ENCODE measurements at places on chromosomes 12 and 14. TPM values are rescaled to one million over a fixed set of nuclear protein-coding genes. Genes with fewer than 3 reads are reported as not detected.

DNA sequence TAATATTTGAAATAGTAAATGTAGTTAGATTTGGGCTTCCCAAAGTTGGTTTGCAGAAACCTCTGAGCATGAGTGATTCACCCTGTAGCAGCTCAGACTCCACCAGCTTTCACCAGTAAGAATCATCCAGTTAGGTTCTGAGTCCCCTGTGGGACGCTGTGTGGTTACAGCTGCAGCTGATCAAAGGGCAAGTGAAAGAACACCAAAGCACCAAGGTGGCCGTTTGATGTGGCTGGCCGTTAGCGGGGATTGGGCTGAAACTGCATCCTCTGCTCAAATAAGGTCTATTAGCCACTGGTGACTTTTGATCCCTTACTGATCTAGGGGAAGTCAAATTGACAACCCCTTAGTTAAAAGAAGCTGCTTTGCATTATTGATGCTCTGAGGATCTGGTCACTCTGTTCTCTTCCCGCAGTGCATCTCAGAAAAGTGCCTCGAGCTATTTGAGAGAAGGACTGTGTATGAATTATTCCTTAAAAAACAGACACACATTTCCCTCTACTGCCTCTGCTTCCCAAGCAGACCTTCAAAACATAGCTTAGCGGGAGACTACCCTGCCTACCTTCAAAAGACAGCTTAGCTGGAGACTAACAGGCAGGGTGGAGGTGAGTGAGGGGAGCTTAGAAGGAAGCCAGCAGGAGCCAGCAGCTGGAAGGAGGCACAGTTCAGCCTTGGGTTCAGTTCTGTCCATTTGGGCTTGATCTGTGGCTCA is 3.7 kb downstream of the ABHD12B start:
- no peaks in the 10 kb centered on the region for H3K36me3 ChIP-seq
- H3K27me3 ChIP-seq: peaks cover 76% of the 10 kb centered on the region
- DNase-seq: no peak
- H3K4me3 ChIP-seq: no peak overlapping the region

- H3K36me3 ChIP-seq: no peaks in the 10 kb centered on the region
- no peak for DNase-seq
- H3K27ac ChIP-seq: peak overlapping the region; percentile 10
- no peak overlapping the region for H3K4me3 ChIP-seq
- H3K27me3 ChIP-seq: no peaks in the 10 kb centered on the region
Observed at GRCh38 chr12:51368640-51369517, 22.3 kb downstream of the GALNT6 start.

DNA sequence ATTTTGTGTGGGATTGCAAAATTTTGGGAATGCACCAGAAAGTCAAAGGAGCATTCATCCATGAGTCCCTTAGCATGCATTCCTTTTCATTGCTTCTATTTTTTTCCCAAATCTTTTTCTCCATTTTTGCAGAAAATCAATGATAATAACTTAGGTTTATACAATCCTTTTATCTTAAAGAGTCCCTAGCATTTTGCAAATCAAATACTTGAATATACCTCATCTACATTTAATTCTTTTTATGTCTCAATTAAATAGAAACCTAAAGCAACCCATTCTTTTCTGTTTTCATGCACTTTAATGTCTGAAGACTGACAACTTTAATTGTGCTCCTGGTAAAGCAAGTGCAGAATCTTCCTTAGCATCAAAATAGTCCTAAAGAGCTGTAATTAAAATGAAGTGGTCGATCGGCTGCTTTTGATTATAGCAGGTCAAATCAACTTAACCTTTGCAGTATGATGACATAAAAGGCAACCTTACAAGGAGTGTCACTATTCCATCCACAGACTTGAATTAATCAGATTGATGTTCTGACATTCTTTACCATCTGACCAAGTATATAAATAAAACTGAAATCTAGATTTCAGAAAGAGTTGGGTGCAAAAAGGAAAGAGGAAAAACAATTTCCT is 168.4 kb downstream of the ALG10B start:
- no peak for DNase-seq
- no peak overlapping the region for H3K27ac ChIP-seq
- no peaks in the 10 kb centered on the region for H3K27me3 ChIP-seq
- H3K4me3 ChIP-seq: no peak overlapping the region
- peaks cover 16% of the 10 kb centered on the region for H3K4me1 ChIP-seq

SYNDIG1L gene
- 0.34 TPM for total RNA-seq

GRCh38 chr12:12976366-12976765 is 23.7 kb downstream of the HEBP1 start:
- H3K27ac ChIP-seq: no peak overlapping the region
- peaks cover 51% of the 10 kb centered on the region for H3K36me3 ChIP-seq
- no peaks in the 10 kb centered on the region for H3K4me1 ChIP-seq
- no peak overlapping the region for H3K4me3 ChIP-seq

FAM90A1 gene
- not detected for total RNA-seq

GRCh38 chr12:65803251-65803650 is 21.0 kb upstream of the HMGA2 start:
- no peak for DNase-seq
- H3K27me3 ChIP-seq: no peaks in the 10 kb centered on the region
- no peak overlapping the region for H3K27ac ChIP-seq
- H3K4me3 ChIP-seq: no peak overlapping the region

GRCh38 chr12:77324416-77324762 is 259.0 kb upstream of the E2F7 start:
- no peaks in the 10 kb centered on the region for H3K36me3 ChIP-seq
- H3K27me3 ChIP-seq: peaks cover 46% of the 10 kb centered on the region
- H3K4me1 ChIP-seq: peaks cover 9% of the 10 kb centered on the region
- H3K27ac ChIP-seq: peak overlapping the region; percentile 61
- DNase-seq: no peak
- peak overlapping the region; percentile 69 for H3K4me3 ChIP-seq

PIP4K2C gene
- 38.4 TPM for total RNA-seq

- peak overlapping the region; percentile 91 for H3K4me3 ChIP-seq
- peak overlapping the region; percentile 100 for H3K27ac ChIP-seq
- no peaks in the 10 kb centered on the region for H3K36me3 ChIP-seq
- peaks cover 41% of the 10 kb centered on the region for H3K4me1 ChIP-seq
- no peaks in the 10 kb centered on the region for H3K27me3 ChIP-seq
Observed at GRCh38 chr14:61695695-61696527, 598 bp downstream of the HIF1A start.

DNA sequence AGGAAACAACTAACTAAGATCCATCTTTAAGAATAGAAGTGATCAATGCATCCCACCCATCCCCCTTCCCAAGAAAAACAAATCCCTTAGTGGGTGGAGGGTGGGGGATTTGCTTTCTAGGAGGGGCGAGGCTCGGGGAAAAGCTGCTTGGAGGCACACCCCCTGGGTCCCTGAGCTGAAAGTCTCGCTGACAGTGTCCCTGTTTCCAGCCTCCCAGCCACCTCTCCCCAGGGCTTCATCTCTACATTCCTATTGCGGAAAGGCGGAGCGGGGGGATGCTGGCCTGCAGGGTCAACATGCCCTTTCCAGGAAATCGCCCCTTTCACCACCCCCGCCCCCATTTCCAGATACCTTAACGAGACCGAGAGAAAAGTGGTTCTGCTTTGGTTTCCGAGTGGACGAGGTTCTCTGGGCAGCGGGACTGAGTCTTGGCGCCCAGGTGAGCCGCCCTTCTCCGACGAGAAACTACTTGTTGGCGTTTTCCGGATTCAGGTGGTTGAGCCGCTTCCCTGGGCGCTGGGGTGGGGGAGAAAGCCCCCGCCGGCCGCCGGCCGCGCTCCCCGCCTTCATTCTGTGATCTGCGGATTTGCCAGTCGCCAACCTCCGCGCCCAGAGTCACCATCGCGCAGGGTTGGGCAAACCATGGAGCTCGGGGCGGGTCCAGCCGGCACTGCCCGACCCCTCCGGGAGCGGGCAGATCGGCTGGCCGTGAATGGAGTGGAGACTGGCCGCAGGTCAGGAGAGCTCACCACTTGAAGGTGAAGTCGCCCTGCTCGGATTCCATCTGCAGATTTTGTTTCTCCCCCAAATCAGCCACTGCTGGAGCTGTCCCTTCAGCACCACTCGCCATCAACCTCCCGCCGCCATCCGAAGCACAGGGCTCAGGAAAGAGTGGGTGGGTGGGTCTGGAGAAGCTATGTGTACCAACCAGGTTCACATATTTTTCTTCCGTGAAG is 505 bp downstream of the KCNC2 start:
- peak overlapping the region; percentile 37 for H3K4me3 ChIP-seq
- peak; percentile 71 for DNase-seq
- H3K36me3 ChIP-seq: peaks cover 3% of the 10 kb centered on the region
- peaks cover 66% of the 10 kb centered on the region for H3K27me3 ChIP-seq

DNA sequence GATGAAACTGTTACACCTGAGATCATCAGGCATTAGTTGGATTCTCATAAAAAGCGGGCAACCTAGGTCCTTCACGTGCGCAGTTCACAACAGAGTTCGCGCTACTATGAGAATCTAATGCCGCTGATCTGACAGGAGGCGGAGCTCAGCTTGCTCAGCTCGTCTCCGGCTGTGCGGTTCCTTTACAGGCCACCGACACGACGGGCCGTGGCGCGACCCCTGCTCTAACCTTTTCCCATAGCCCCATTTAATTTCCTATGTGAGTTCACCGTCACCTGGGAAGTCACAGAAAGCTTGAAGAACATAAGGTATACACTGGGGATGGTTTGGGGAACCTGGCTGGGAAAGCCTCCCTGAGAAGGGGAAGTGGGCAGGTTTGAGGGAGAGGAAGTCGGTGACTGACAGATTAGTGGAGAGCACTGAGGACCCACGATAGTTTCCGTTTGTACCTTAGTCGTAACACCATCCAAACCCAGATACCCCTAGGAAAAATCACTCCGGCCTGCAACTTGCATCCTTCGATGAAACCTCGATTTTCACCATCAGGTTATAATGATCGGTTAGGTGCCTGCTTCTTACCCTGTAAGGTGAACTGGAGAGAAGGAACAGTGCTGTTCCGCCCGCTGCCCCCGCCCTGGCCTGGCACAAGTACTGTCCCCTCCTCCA is 2.8 kb upstream of the AAAS start:
- H3K27me3 ChIP-seq: peaks cover 38% of the 10 kb centered on the region
- H3K27ac ChIP-seq: peak overlapping the region; percentile 41
- H3K4me3 ChIP-seq: peak overlapping the region; percentile 65
- peaks cover 23% of the 10 kb centered on the region for H3K4me1 ChIP-seq
- H3K36me3 ChIP-seq: peaks cover 1% of the 10 kb centered on the region
- no peak for DNase-seq

GRCh38 chr14:33309106-33309505 is 370.4 kb downstream of the NPAS3 start:
- H3K4me3 ChIP-seq: no peak overlapping the region
- no peak overlapping the region for H3K27ac ChIP-seq
- H3K36me3 ChIP-seq: no peaks in the 10 kb centered on the region
- DNase-seq: no peak

DNA sequence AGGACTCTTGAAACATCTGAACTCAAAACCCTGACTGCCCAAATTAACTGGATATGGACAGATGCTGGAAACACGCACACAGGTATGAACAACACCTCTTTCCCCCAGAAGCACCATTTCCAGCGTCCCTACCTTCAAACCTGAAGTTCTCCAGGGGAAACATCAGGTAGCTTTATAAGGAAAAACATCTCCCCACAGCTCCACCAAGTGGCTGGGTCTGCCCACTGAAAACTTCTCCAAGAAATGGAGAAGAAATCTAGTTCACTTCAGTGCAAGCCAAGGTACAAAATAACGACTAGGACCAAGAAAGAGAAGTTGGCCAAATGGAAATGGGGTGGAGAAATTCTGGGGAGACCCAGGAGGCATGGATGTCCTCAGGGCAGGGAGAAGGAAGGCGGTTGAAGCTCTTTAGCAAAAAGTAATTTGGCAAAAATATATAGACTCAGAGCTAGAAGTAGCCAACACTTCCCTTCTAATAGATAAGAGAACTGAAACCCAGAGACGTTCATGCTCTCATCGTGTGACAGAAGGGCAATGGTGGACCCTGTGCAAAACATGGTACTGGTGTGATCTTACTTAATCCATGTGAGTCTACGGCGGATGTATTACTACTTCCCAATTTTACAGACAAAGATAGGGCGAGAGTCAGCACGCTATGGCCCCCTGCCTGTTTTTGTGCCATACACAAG is 10.5 kb upstream of the NUAK1 start:
- H3K4me3 ChIP-seq: no peak overlapping the region
- H3K27ac ChIP-seq: no peak overlapping the region

DNA sequence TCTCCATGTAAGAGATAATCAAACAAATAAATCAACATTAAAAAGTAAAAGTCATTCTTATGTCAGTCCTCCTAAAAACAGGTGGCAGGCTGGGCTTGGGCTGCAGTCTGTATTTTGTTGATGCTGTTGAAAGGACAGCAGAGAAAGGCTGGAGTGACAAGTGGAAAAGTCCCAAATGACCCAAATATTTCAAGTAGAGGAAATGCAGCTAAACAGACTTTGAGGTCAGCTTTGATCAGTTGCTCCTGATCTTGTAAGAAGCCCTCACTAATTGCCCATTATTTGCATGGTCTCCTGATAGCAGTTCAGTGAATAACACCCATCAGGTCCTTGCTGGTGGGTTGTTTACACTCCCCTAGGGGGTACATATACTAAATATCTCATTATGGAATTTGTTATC is 24.9 kb downstream of the TBX3 start:
- no peak overlapping the region for H3K4me3 ChIP-seq
- peaks cover 27% of the 10 kb centered on the region for H3K4me1 ChIP-seq
- H3K27me3 ChIP-seq: peaks cover 9% of the 10 kb centered on the region
- H3K27ac ChIP-seq: no peak overlapping the region

- H3K27me3 ChIP-seq: peaks cover 6% of the 10 kb centered on the region
- no peak for DNase-seq
- no peak overlapping the region for H3K4me3 ChIP-seq
- no peak overlapping the region for H3K27ac ChIP-seq
- peaks cover 7% of the 10 kb centered on the region for H3K4me1 ChIP-seq
Observed at GRCh38 chr12:108313606-108314351, 25.3 kb downstream of the CMKLR1 start.

CCDC175 gene
- total RNA-seq: 0.20 TPM

GRCh38 chr12:127280393-127281275 is 986.3 kb upstream of the TMEM132C start:
- H3K4me1 ChIP-seq: no peaks in the 10 kb centered on the region
- no peaks in the 10 kb centered on the region for H3K36me3 ChIP-seq
- peak; percentile 72 for DNase-seq

ARL6IP4 gene
- 122 TPM for total RNA-seq

DNA sequence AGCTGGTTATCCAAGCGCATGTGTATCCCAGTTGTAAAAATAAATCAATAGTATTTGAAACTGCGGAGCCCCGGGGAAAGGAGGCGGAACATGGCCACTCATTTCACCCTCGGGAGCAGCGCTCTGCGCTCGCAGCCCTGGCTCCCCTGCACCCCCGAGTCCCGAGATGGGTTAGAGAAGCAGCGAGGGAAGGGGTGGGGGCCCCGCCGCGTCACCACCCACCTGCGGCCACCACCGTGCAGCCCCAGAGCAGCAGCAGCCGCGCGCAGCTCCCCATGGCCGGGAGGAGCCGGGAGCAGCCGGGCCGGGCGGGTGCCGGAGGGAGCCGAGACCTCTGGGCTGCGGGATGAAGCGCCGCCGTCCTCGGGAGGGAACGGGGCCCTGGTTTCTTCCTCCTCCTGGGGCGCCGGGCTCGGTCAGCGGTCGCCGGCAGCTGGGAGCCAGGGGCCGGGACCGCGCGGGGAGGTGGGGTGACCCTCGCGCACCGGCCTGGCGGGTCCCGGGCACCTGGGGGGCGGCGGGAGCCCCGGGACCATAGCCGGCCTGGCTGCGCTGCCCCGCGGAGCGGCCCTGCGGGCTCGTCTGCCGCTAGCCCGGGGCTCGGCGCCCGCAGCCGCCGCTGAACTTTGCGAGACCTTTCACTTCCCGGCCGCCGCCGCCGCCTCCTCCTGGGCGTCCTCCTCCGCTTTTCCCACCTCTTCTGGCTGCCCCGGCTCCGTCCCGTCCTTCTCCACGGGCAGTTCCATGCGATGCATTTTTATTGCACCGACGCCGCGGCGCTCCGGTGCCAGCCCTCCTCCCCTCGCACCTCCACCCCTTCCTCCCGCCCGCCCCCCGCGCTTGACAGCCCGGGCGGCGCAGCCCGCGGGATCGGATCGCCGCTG is at the start of gene NTN4:
TSS of gene NTN4 (minus strand) at position 732 of the 884 bp plus-strand sequence. CDS start at position 277, 455 bp downstream.
- peak within 1 kb of the TSS; percentile 83 for H3K4me3 ChIP-seq
- peaks cover 9% of the 10 kb centered on the region for H3K4me1 ChIP-seq
- H3K27me3 ChIP-seq: peaks cover 51% of the 10 kb centered on the region
- peak within 1 kb of the TSS; percentile 92 for H3K27ac ChIP-seq
- H3K36me3 ChIP-seq: peaks cover 2% of the 10 kb centered on the region
- peak; percentile 37 for DNase-seq

Data from progenitor cell of endocrine pancreas (in vitro differentiated cells).